ENCODE measurements at places on chromosomes 7 and 10.

DNA sequence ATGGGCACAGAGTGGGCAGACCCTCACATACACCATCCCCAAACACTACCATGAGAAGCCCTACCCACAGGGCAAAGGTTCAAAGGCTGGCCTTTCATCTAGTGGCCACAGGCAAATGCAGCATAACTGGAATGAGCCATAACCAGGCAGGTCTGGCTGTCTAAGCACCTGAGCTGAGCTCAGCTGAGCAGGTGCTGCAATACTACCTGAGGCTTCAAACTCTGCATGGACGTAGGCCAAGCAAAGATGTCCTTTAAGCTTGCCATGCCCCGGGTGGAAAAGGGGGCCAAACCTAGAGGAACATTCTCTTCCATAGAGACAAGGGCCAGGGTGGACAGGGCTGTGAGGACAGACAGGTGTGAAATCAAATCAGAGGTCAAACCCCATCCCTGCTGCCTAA, 65.3 kb upstream of the CAMK2B start:
- DNase-seq, result no peak

DNA sequence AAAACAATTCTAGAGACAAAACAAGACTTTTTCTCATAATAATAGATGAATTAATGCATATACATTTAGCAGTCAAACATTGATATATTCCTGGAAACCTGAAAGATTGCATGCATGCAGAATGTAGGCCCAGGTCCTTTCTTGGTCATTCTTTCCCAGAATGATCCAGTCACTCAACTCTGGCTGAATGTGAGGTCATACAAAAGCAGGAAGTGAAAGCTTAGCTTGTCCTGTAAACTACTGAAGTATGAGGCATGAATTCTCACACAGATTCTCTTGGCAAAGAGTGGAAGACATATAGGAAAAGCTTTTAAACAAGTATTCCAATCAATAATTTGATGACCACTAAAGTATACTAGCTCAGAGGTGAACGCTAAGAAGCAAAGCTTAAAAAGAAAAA, 253.9 kb downstream of the PPP1R3A start:
- no peak for DNase-seq

- DNase-seq, result no peak
These were observed 69.8 kb downstream of the PRKAG2 start for GRCh38 chr7:151806952-151807775.

DNA sequence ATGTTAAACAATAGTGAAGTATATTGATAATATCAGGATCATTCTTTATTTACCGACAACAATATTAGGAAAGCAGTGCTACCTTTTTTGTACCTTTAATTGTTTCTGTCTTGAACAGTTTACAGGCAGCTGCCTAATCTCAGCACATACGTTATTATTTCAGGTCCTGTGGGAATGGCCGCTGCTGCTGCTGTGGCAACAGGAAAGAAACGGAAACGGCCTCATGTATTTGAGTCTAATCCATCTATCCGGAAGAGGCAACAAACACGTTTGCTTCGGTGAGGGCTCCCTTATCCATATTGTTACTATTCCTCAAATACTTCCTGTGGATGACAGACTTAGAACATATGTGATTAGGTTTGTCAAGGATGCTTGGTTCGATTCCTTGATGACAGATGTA, 59.7 kb downstream of the NRF1 start:
- no peak for DNase-seq

DNA sequence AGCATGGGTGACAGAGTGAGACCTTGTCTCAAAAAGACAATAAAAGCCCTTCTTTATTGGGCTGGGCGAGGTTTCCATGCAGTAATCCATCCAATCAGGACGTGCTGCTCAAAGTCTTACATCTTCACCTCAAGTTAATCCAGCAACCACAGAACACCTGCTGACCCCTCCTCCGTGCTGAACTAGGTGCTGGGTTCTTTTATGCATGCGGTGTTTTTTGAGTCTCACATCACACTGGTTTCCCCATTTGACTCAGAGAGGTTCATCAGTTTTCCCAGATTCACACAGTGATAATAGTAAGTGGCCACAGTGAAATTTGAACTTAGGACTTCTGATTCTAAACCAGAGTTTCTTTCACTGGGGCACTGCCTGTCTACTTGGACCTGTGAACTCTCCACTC, 58.3 kb upstream of the GTF2I start:
- no peak for DNase-seq

- DNase-seq, result no peak
These were observed 22.0 kb upstream of the GSAP start for GRCh38 chr7:77438131-77438530.

- DNase-seq, result no peak
These were observed 40.6 kb downstream of the GSDME start for GRCh38 chr7:24716480-24717246.

DNA sequence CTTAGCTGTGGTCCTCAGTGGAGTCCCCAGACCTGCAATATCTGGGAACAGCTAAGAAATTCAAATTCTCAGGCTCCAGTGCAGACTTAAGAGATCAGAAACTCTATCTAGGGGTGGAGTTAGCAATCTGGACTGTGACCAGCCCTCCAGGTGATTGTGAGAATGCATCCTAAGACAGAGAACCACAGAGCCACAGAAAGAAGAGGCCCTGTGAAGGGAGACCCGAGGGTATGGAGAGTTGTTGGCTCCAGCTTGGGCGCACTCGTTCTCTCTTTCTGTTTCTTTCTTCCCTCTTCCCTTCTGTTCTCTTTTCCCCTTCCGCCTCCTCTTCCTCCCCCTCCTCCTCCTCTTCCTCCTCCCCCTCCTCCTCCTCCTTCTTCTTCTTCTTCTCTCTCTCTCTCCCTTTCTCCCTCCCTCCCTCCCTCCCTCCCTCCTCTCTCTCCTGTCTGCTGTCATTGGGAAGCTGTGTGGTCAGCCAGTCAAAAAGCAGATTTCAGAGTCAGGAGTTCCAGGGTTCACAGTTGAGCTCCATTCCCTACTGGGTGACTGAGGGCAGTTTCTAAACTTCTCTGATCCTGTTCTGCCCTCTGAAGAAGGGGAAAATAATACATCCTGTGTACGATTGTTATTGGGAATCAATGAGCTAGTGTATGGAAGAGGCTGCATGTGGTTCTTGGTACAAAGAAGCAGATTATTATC, 62.1 kb upstream of the STEAP1B start:
- no peak for DNase-seq

GRCh38 chr7:75887669-75888369, 9.0 kb downstream of the RHBDD2 start:
- no peak for DNase-seq

DNA sequence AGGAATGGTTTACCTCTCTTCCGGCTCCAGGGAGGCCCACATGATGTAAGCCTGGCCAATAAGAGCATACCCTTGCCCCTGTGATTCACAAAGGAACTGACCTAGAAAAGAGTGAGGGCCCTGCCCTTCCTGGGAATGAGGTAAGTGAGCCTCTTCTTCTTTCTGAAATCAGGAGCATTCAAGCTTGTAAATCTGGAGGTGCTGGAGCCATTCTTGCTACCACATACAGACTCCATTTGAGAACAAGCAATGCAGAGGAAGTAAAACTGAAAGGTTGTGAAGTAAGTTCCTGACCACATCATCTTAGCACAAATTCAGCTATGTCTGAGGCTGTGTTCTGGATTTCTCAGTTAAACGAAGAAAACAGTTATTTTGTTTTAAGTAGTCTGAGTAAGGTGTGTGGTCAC, 132.2 kb downstream of the CD36 start:
- DNase-seq, result no peak

DNA sequence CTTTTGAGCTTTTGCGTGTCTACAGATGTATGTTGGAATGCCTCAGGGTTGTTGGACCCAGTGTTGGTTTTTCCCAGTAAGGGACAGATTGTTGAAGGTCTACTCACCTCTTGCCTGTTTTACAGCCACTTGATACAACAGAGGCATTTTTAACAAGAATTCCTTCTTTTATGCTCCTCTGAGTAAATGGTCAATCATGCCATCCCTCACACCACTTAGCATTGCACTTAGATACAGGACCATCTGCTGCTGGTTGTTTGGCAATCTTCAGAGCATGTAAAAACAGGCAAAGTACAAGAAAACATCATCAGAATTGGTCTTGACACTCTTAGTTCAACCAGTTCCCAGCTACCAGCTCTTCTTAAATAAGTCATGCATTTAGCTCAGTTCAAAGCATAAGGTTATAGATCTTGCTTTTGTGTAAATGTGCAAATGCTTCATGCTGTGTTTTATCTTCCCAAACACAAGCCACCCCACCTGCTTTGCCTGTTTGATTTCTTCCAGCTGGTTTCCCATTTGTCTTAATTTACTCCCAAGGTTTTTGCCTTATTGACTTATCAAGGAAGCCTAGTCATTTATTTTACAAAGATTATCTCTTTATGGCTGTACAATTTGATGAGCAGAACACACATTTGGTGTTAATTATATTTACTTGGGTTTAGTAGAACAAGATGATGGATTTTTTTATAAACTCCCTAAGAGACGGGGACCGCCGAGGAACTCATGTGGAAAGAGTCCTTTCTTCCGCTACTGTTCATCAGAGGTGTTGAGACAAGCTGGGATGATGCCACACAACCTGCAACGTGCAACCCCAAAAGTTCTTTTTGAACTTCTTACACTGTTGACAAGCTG, 136.6 kb downstream of the AHR start:
- DNase-seq, result no peak

DNA sequence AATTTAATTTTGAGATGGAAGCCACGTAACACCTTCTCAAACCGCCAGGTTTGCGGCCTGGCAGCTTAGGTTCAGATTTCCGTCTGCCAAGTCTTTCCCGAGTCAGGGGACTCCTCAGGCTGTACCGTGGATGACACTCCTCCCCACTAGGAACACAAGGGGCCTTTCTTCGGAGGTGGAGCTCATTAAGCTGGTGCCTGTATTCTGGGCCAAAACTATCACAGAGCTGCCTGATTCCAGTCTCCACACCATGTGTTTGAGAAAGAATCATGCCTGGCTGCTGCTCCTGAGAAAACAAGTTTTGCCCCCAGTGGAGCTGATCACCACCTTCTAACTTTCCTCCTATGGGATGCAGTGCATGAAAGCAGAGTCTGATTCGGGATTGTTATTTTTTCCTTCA, 44.8 kb downstream of the TMEM209 start:
- DNase-seq, result no peak

- no peak for DNase-seq
These were observed 525.3 kb upstream of the CELF2 start for GRCh38 chr10:10492420-10492819.

DNA sequence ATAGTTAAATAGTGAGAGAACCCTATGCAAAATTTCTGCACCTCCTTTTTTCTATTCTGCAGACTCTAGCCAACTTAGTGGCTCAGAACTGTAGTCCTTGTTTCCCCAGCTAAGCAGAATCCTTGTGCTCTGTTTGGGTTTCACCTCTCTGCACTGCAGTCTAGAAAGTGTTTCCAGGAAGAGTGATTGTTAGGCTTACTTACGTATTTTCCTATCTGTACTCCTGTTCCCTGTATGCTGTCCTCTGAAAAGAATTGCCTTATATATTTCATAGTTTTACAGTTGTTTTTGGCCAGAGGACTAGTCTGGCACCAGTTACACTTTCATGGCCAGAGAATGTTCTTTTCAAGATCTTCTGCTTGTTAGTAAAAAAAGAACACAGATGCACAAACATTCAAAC, 154.6 kb upstream of the POT1 start:
- no peak for DNase-seq

- no peak for DNase-seq
These were observed 145.8 kb upstream of the IMMP2L start for GRCh38 chr7:111708072-111708471.

- DNase-seq, result no peak
These were observed 3.5 kb upstream of the PRSS1 start for GRCh38 chr7:142745745-142746144.

DNA sequence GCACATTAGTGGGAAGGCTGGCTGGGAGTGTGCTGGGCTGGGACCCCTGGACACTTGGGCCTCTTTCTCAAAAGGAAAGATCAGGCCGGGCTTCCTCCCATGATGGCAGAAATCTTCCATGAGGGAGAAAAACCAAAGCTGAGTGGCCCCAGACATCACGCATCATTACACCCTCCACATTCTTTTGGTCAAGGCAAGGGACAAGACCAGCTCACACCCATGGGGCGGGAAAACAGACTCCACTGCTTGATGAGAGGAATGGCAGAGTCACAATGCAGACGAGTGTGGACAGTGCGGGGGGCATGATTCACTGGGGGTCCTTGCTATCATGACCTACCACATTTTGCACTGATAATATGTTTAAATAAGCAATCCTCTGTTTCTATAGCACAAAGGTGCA, 73.3 kb downstream of the CREB3L2 start:
- DNase-seq, result no peak

DNA sequence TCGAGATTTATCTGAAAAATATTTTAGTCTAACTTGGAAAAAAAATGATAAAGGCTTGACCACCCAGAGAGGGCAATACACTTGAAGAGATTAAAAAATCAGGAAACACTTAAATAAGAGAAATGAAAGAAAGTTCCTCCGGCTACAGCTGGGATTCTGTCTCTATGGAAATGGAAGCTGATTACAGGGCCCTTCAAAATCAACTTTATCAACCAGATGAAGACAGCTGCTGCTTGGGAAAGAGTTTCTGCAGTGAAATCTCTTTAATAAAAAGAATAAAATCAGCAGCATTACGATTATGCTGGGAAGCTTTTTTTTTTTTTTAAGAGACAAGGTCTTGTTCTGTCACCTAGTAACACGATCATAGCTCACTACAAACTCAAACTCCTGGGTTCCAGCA, 4.5 kb downstream of the RSU1 start:
- no peak for DNase-seq

DNA sequence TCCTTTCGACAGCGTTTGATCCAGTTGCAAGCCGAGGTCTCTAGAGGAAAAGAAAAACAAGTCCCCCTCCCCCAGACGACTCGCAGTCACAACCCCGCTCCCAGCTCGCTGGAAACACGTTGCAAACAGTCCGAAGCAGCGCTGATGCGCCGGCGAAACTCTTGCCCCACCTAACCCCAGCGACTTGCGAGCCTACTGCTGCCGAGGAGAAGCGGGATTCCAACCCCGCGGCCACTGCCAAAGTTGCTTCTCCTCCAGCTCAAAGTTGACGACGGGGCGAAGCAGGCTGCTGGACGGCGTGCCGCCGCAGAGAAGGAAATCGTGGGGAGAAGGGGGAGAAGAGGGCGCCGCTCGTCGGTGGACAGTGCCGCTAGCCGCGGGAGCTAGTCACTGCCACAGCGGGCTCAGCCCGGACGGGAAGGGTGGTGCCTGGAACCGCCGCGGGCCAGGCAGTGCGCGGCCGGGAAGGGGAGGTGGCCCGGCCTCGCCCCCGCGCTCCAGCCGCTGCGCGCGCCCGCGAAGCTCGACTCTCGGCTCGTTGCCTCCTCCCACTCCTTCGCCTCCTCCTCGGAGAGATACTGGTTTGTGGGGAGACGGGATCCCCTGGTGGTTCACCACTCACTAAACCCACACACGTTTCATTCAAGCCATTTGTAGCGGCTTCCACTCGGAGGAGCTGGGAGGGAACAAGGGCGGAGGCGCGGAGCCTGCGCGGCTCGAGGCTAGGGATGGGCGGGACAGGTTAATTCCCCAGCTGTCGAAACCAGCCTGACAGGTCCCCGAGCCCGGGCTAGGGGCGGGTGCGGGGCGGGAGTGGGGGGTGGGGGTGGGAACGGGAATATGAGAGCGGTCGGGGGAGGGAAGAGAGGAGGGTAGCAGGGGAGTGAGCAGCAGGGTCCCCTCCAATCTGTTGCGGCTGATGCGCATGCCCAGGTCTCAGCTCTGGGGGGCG, at the start of gene GPR37:
TSS of gene GPR37 (minus strand) at position 392 of the 952 bp plus-strand sequence. CDS start 816 bp downstream, outside the sequence.
- DNase-seq, result peak; percentile 33

- DNase-seq, result no peak
These were observed 6.0 kb downstream of the RGS10 start for GRCh38 chr10:119536508-119537025.

GRCh38 chr7:41744161-41744560, 41.3 kb upstream of the INHBA start:
- DNase-seq, result no peak
